ENCODE measurements at places on chromosomes 4 and X.

- DNase-seq, result no peak
Observed at GRCh38 chr4:155712846-155713245, 46.0 kb upstream of the GUCY1B1 start.

GRCh38 chr4:52157641-52158316, 106.7 kb downstream of the SPATA18 start:
- no peak for DNase-seq

- no peak for DNase-seq
Observed at GRCh38 chr4:158739600-158739999, 16.4 kb upstream of the PPID start.

GRCh38 chr4:158833602-158834001, 64.8 kb downstream of the FNIP2 start:
- DNase-seq, result no peak

DNA sequence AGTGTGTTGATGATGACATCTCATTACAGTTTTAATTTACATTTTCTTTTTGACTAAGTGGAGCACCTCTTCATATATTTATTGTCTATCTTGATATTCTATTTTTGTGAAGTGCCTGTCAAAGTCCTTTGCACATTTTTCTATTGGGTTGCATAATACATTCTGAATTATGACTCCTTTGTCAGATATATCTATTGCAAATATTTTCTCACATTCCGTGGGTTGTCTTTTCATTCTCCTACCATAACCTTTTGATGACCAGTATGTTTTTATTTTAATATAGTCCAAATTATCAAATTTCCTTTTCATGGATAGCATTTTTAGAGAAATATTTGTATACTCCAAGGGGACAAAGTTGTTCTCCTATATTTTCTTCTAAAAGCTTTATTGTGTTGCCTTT, 126.4 kb downstream of the PJA1 start:
- no peak for DNase-seq

GRCh38 chr4:143273160-143273917, 63.3 kb upstream of the GAB1 start:
- no peak for DNase-seq

DNA sequence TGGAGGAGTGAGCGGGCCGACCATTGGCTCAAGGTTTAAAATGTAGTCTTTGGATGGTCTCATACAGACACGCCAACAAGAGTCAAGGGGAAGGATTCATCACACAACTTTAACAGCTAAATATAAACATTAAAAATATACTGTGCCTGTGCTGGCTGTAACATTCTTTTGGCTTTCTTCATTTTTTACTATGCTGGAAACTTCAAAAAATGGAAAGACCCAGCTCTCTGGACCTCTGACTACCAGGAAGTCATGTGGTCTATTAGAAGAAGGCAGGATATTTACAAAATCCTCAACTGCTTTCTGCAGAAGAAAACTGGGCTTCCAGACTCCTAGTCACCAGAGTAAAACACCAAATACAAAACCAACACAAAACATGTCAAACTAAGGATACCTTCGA, 49.8 kb upstream of the KLF3 start:
- DNase-seq, result no peak

DNA sequence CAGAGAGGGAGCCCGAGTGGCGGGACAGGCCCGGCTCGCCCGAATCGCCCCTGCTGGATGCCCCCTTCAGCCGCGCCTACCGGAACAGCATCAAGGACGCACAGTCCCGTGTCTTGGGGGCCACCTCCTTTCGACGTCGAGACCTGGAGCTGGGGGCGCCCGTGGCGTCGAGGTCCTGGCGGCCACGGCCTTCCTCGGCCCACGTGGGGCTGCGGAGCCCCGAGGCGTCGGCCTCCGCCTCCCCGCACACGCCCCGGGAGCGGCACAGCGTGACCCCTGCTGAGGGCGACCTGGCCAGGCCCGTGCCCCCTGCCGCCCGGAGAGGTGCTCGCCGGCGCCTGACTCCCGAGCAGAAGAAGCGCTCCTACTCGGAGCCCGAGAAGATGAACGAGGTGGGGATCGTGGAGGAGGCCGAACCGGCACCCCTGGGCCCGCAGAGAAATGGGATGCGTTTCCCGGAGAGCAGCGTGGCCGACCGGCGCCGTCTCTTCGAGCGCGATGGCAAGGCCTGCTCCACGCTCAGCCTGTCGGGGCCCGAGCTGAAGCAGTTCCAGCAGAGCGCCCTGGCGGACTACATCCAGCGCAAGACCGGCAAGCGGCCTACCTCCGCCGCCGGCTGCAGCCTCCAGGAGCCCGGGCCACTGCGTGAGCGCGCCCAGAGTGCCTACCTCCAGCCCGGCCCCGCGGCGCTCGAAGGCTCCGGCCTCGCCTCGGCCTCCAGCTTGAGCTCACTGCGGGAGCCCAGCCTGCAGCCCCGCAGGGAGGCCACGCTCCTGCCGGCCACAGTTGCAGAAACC, 156.9 kb downstream of the SOWAHB start:
- no peak for DNase-seq

DNA sequence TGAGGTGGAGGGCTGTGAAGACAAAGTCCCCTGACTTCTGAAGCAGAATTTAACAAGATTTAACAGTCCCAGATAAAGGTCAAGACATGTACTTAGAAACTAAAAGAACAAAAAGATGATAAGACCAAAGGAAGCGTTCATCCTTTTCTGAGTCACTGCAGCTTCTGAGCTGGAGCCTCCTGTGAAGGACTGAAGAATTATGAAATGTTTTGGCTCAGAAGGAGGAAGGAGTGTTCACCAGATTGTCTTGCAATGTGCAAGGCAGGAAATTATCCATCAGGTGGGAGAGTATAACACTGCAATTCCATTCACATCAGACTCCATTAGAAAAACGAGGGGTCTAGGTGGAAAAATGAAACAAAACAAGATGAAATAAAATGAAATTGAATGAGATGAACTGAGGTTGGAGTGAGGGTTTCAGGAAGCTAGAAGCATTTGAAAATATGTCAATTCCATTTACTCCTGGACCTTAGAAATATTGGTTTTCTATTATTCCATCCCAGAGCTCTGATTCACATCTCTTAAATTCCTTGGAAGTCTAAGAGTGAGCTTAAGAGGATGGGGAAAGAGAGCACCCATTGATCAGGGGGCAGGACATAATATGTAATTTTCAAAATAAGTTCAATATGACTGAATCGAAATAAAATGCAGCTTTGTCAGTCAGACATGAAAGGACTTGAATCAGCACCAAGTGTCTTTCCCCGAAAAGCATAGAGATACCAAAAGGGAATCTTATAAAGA, 186.1 kb upstream of the LNX1 start:
- no peak for DNase-seq

DNA sequence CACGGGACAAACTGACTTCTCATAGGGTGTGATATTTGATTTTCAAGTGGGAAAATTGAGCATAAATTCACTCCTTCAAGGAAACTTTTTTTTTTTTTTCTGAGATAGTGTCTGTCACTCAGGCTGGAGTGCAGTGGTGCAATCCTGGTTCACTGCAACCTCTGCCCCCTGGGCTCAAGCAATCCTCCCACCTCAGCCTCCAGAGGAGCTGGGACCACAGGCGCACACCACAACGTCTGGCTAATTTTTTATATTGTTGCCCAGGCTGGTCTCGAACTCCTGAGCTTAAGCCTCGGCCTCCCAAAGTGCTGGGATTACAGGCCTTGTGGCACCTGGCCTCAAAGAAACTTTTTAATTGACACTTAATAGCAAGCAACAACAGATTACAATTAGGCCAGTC, 13.8 kb downstream of the CLDN34 start:
- no peak for DNase-seq

- no peak for DNase-seq
Observed at GRCh38 chrX:3006495-3006894, at the start of gene ARSH. ARSH (plus strand) TSS chrX:3006546; CDS start chrX:3006613, 67 bp downstream.

DNA sequence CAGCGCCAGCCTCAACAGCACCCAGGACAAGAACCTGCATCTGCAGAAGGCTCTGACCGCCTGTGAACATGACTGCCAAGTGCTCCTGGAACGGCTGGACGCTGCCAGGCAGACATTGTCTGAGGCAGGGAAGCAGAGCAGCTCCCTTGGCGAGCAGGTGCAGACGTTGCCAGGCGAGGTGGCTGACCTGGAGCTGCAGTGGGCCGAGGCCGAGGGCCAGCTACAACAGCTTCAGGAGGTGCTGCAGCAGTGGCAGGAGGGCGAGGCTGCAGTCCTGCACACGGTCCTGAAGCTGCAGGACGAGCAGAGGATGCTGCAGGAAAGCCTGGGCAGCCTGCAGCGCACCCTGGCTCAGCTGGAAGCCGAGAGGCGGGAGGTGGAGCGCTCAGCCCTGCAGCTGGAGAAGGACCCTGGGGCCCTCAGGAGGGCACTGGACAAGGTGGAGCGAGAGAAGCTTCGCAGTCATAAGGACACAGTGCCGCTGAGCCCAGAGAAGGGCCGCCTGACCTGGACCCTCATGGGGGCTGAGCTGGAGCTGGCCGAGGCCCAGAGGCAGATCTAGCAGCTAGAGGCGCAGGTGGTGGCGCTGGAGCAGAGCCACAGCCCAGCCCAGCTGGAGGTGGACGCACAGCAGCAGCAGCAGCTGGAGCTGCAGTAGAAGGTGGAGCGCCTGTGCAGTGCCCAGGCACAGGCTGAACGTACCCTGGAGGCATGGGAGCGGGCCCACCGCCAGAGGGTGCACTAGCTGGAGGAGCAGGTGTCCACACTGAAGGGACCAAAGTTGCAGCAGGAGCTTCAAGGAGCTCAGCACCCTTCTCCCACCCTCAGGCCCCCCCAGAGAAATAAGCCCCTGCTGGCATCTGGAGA, 16.4 kb downstream of the SMIM10L2A start:
- DNase-seq, result no peak

GRCh38 chr4:89275587-89275986, 32.0 kb downstream of the GPRIN3 start:
- no peak for DNase-seq

DNA sequence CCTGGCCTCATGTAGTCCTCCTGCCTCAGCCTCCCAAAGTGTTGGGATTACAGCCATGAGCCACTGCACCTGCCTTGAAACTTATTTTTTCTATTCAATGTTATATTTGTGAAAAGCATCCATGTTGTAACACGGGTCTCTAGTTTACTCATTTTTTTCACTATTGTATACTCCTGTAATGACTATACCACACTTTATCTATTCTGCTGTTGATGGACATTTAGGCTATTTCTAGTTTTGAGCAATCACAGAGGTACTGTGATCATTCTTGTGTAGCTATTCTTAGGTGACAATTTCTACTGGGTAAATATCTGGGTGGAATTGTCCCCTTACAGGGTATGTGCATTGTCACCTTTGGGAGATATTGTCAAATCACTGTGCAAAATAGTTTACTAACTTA, 3.6 kb downstream of the DRP2 start:
- no peak for DNase-seq

DNA sequence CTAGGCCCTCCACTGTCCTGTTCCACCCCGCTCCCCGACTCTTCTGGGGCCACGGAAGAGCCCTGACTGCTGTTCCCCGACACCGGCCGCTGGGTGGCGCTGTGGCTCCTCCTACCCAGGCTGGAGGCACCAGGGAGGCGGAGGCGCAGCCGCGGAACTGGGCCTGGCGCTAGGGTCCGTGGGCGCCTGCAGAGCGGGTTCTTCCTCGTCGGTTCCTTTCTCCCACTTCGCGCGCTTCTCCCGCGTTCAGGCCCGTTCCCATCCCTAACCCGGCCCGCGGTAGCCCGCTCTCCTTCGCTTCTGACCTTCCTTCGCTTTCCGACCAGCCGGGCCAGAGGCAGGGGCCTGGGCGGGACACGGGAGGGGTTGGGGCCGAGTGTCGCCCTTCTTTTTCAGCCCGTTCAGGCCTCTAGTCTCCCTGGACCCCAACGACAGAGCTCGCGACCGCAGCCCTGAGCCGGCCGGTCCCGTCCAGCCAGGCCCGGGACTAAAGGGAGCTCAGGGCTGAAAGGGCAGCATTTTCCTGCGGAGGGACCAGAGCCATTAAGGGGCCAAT, 34.3 kb downstream of the NALF2 start:
- DNase-seq, result peak; percentile 28

DNA sequence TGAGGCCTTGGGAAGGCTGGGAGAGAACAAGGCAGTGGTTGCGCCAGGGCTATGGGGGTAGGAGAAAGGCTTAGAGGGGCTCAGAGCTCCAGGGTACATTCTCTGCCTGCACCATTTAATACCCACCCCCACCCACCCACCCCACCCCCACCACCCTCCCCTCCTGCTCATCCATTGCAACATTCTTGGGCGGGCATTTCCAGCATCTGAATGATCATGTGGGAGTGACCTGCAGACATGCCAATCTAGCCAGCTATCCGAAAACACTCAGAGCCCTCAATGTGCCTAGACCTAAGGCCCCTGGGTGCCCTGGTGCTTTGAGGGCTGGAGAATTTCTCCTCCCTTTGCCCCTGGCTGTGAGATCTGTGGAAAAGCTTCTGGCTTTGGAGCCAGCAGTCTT, 3.1 kb downstream of the SLC34A2 start:
- DNase-seq, result no peak

DNA sequence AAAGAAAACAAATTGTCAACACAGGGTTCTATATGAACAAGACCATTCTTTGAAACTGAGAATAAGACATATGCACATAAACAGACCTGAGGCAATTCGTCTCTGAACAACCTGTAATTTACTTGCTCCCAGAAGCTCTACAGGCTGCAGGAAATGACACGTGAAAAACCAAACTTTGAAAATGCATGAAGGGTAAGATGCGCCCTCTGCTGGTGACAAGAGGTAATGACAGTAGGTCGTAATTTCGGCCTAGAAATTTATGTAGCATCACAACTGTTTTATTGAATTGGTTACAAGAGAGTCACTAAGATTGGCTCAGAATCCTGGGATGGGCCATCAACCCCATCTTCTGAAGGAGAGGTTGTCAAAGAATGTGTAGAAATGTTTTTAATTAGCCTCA, 276.5 kb downstream of the PPP4R3C start:
- DNase-seq, result no peak

DNA sequence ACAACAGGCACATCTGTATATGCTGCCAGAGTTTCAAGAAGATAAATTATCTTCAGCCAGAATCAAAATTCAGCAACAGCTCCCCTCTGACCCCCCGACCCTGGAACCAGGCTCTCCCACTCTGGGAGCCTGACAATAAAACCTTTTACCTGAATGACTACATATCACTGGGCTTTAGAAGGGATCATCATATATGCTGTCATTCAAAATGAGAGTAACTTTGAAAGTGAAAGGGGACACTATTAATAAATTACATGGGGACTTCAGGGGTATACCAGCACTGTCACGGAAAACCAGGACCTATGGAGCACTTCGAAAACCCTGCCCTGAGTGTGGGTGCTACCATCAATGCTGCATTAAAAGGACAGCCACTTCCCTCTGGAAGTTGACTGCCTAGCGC, 26.2 kb downstream of the TSPAN5 start:
- DNase-seq, result no peak

DNA sequence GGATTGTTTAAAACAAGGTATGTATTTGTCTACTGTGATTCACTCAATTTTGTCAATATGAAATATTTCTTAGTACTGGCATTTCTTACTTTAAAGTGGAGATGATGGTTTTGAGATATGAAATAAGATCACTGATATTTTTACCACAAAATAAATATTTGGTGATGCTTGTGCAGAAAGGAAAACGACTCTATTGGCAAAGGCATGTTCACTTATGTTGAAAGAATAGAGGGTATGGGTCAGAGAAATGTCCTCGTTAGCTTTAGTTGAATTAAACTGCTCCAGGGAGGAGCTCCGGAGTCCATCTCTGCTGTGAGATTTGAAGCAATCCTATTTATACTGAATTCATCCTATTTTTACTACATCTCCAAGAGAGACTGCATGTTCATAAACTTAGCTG, 84.2 kb downstream of the SH3BGRL start:
- no peak for DNase-seq

All from anterior cingulate cortex (tissue), 58 donors.